Activated CD4-positive, alpha-beta T cell treated with anti-CD3 and anti-CD28 coated beads for 36 hours (primary cell): ENCODE measurements at places on chromosomes 5 and 9. TPM values are rescaled to one million over a fixed set of nuclear protein-coding genes. Genes with fewer than 3 reads are reported as not detected.

GRCh38 chr5:141155540-141156374 lies 5.9 kb downstream of the PCDHB6 start:
- H3K27me3 ChIP-seq: peaks cover 49% of the 10 kb centered on the region
- no peak overlapping the region for H3K27ac ChIP-seq

SLC1A3 gene
- 0.16 TPM for total RNA-seq

GRCh38 chr5:158874343-158874742 lies 225.4 kb downstream of the EBF1 start:
- H3K36me3 ChIP-seq: no peaks in the 10 kb centered on the region
- no peak for DNase-seq
- H3K27me3 ChIP-seq: peaks cover 9% of the 10 kb centered on the region
- no peak overlapping the region for H3K4me3 ChIP-seq
- H3K27ac ChIP-seq: no peak overlapping the region
- peaks cover 27% of the 10 kb centered on the region for H3K4me1 ChIP-seq

DNA sequence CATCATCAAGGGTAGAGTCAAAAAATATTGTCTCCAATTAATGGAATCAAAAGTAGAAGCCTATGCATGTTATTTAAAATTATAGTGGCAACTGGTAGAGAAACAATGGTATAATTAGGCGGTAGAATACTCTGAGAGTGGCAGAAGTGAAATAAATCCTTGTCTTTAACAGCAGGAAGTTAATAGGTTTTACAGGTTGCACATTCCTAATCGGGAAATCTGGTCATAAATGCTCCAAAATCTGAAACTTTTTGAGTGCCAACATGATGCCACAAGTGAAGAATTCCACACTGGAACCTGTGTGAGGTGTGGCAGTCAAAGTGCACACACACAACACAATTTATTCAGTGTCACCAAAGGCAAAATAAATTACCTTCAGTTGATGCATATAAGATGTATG lies 433.4 kb downstream of the TAF11L14 start:
- no peak overlapping the region for H3K27ac ChIP-seq
- no peaks in the 10 kb centered on the region for H3K4me1 ChIP-seq
- no peak for DNase-seq
- no peaks in the 10 kb centered on the region for H3K36me3 ChIP-seq
- H3K4me3 ChIP-seq: no peak overlapping the region

DNA sequence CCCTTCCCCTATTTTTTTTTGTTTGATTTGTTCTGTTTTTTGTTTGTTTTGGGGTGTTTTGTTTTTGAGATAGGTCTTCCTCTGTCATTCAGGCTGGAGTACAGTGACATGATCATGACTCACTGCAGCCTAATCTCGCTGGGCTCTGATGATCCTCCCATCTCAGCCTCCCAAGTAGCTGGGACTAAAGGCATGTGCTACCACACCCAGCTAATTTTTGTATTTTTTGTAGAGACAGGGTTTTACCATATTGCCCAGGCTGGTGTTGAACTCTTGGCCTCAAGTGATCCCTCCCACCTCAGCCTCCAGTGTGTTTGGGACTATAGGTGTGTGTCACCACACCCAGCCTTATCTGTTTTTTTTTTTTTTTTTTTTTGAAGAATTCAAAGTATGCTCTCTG lies 605.4 kb downstream of the DNAH5 start:
- H3K27me3 ChIP-seq: no peaks in the 10 kb centered on the region
- H3K4me1 ChIP-seq: no peaks in the 10 kb centered on the region
- H3K36me3 ChIP-seq: no peaks in the 10 kb centered on the region
- no peak for DNase-seq
- H3K27ac ChIP-seq: no peak overlapping the region
- H3K4me3 ChIP-seq: no peak overlapping the region

GRCh38 chr5:98934546-98934945 lies 5.7 kb upstream of the CHD1 start:
- no peak overlapping the region for H3K4me3 ChIP-seq
- no peak for DNase-seq
- H3K36me3 ChIP-seq: peaks cover 14% of the 10 kb centered on the region
- H3K27ac ChIP-seq: peak overlapping the region; percentile 27
- no peaks in the 10 kb centered on the region for H3K27me3 ChIP-seq
